ENCODE measurements at places on chromosomes 13 and 19. TPM values are rescaled to one million over a fixed set of nuclear protein-coding genes. Genes with fewer than 3 reads are reported as not detected.

The YJU2 gene
- 33.7 TPM for total RNA-seq

- no peak for DNase-seq
Observed at GRCh38 chr19:21587117-21587461, 81.7 kb downstream of the ZNF429 start.

- no peak for DNase-seq
Observed at GRCh38 chr19:52603558-52604207, 33.6 kb downstream of the ZNF701 start.

DNA sequence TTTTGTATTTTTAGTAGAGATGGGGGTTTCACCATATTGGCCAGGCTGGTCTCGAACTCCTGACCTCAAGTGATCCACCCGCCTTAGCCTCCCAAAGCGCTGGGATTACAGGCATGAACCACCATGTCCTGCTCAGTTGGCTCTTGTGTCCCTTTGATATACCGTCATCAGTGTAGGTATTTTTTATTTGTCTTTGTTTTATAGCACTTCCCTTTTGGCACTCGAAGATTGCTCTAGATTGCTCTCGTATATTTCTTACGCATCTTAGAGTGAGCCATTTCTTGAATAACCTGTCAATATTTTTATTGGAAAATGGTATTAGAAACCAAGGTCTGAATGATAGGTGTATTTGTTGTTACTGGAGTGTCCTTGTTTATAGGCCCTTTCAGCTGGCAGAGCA is 9.4 kb downstream of the SETDB2 start:
- no peak for DNase-seq

The DPP9 gene
- total RNA-seq = 72.8 TPM

- DNase-seq = no peak
Observed at GRCh38 chr13:77807431-77808135, 110.1 kb downstream of the SLAIN1 start.

GRCh38 chr19:51566489-51567100 is 4.5 kb upstream of the ZNF175 start:
- no peak for DNase-seq

- no peak for DNase-seq
Observed at GRCh38 chr19:11198769-11199424, 1.6 kb upstream of the KANK2 start.

DNA sequence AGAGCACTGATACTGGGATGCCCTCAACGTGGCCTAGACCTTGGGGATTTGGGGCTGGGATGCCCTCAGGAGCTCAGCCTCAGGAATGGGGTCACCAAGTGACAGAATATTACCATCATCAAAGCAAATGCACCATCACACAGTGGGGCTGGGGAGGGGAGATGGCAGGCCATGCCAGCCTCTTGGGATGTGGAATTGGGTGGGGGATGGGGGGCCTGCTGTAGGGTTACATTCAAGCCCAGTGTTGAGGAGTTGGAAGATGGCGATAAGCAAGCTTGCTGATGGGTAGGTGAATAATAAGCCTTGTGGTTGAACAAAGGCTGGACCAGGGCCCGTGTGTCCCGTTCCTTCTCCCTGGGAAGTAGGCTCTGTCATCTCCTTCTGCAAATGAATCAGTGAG is 69.1 kb upstream of the GPR12 start:
- no peak for DNase-seq
